LNCaP clone FGC (cell line): ENCODE measurements at places on chromosomes 2 and 18.

GRCh38 chr2:218508299-218508698 lies 59.9 kb downstream of the USP37 start:
- DNase-seq = no peak

GRCh38 chr18:57780706-57781347 lies 22.3 kb downstream of the ATP8B1 start:
- no peak for DNase-seq

DNA sequence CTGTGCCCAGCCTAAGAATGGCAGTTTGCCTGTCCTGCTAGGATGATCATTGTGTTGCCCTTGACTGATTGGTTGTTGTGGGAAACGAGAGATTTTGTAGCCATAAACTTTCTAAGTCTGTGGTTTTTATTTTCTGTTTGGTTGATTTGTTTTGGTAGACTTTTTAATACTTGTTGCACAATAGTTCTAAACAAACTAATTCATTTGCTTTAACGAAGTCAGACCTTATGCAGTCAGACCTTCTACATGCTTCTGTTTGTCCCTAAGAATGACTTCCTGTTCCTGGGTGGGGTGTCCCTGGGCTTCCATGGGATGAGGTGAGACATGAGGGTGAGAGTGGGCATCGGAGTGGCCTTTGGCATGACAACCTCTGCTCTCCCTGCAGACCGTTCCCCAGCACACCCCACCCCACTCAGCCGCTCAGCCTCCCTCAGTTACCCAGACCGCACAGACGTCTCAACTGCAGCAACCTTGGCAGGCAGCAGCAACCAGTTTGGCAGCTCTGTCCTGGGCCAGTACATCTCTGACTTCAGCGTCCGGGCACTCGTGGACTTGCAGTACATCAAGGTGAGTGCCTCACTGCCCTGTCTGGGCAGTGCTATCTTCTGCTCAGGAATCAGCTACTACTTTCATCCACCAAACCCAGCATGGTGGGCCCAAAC lies 7.8 kb upstream of the CNNM3 start:
- peak; percentile 53 for DNase-seq

- no peak for DNase-seq
Measured at GRCh38 chr18:62647179-62647578, 68.2 kb upstream of the PHLPP1 start.

DNA sequence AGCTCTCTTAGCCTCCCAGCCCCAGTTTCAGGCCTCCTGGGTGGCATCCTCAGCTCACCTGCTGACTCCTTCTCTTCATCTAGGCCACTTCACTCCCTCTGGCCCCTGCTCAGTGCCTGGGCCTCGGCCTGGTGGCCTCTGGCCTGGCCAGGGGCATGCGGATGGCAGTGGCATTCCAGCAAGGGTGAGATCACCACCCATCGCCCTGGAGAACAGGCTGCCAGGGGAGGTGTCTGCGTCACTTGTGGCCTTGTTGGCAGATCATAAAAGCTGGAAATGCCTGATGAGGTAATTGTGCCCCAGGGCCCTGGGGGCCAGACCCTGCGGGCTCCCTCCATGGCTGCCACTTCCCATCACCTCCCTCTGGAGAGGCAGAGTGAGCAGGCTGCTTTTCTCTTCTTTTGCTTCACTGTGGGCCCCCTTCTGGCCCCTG lies 72.5 kb upstream of the SMAD2 start:
- no peak for DNase-seq

DNA sequence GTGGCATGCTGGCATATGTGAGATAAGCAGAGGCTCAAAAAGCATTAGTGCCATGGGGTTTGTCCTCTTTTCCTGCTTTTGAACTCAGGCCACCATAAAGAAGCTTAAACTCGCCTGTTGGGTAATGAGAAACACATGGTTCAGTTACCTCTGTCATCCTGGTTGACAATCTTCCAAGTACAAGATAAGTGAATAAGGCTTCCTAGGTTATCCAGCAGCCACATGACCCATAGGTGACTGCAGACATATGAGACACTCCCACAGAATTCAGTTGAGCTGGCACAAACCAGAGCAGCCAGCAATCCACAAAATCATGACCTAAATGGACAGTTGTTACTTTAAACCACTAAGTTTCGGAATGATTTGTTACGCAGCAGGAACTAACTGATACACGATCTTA lies 97.3 kb downstream of the TACR1 start:
- no peak for DNase-seq

GRCh38 chr2:168256448-168256847 lies 9.1 kb upstream of the STK39 start:
- DNase-seq = peak; percentile 98

DNA sequence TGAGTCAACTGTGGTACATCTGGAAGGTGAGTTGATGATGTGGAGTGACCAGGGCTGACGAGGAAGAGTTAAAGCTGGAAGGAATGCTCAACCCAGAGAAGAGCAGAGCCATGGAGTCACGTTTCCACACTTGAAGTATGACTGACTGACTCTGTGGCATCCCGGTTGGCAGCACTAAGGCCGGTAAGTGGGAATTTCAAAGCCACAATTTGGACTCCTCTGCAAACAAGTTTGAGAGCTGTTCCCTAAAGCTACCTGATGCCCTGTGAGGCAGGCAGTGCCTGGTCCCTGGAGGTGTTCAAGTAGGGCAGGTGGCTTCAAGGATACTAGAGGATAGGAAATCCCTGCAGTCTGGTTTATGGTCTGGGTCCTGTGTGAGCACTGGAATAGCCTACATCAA lies 69.3 kb upstream of the ITGB6 start:
- no peak for DNase-seq

- DNase-seq = no peak
Measured at GRCh38 chr2:154568413-154568812, 130.1 kb upstream of the KCNJ3 start.

DNA sequence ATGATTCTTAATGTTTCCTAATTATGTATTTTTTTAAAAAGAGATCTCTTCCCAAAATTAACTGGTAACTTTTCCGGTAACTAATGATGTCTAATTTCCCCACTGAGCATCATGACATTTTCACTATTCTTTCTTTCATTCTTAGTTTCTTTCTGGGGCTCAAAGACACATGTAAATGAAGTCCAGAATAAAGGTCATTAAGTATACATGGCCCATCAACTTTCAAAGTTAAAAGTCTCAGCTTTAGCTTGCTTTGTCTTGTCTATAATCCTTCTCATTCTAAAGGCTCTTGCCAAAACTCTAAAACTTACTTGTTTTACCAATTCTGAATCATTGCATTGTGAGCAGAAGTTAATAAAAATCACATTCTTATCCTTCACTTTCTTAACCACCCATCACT lies 53.6 kb downstream of the ASXL2 start:
- DNase-seq = no peak

DNA sequence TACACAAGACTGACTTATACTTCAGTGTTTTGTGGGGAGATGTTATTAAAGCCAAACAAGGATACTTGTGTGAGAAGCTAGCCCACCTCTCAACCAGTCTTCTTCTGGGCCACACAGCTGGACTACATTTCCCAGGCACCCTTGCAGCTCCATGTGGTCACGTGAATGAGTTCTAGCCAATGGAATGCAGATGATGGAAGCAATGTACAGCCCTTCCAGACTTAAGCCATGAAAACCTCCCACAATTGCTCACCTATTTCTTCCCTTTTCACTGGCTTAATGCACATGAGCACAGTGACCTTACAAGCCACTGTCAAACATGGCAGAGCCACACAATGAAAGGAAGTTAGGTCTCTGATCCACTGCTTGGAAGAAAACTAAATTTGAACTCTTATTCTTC lies 20.4 kb upstream of the FEZ2 start:
- DNase-seq = peak; percentile 23

GRCh38 chr2:181305301-181306123 lies 151.7 kb upstream of the ITGA4 start:
- no peak for DNase-seq

DNA sequence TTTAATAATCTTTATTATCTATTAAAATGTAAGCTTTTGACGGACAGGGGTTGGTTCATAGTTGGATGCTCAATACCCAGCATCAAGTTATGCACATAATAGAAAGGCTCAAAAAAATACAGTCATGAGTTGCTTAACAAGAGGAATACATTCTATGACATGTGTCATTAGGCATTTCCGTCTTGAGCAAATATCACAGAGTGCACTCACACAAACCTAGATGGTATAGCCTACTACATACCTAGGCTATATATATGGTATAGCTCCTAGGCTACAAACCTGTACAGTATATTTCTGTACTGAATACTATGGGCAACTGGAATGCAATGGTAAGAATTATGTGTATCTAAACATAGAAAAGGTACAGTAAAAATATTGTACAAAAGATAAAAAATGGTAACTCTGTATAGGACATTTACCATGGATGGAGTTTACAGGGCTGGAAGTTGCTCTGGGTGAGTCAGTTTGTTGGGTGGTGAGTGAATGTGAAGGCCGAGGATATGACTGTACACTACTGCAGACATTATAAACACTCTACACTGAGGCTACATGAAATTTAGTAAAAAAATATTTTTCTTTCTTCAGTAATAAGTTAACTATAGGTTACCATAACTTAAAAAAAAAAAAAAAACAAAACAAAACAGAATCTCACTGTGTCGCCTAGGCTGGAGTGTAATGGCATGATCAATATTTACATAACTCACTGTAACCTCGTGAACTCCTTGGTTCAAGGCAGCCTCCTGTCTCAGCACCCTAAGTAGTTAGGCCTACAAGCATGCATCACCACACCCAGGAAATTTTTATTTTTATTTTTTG lies 201.2 kb downstream of the NBAS start:
- peak; percentile 26 for DNase-seq

GRCh38 chr2:241257419-241258032 lies 57.9 kb downstream of the HDLBP start:
- DNase-seq = no peak

- DNase-seq = no peak
Measured at GRCh38 chr2:105736145-105736544, 8.6 kb upstream of the NCK2 start.

- DNase-seq = no peak
Measured at GRCh38 chr2:104969564-104969963, 68.3 kb upstream of the MRPS9 start.

DNA sequence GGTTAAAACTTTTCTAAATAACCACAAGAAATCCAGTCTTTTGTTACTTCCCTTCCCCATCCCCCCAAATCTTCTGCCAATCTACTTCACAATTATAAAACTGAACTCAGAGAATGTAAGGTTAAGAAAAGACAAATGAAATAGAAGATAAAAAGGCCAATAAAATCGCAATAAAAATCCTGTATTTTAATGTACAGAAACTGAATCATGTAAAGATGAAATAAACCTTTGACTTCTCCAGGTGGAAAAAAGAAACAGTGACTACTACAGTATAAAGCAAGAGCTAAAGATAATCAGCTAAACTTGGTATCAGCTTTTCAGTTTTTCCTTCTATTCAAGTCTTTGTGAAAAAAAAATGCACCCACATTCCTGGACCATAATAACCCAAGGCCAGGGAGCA lies 1.7 kb downstream of the SYT4 start:
- DNase-seq = no peak

- no peak for DNase-seq
Measured at GRCh38 chr2:200319548-200320337, 13.2 kb downstream of the SPATS2L start.

DNA sequence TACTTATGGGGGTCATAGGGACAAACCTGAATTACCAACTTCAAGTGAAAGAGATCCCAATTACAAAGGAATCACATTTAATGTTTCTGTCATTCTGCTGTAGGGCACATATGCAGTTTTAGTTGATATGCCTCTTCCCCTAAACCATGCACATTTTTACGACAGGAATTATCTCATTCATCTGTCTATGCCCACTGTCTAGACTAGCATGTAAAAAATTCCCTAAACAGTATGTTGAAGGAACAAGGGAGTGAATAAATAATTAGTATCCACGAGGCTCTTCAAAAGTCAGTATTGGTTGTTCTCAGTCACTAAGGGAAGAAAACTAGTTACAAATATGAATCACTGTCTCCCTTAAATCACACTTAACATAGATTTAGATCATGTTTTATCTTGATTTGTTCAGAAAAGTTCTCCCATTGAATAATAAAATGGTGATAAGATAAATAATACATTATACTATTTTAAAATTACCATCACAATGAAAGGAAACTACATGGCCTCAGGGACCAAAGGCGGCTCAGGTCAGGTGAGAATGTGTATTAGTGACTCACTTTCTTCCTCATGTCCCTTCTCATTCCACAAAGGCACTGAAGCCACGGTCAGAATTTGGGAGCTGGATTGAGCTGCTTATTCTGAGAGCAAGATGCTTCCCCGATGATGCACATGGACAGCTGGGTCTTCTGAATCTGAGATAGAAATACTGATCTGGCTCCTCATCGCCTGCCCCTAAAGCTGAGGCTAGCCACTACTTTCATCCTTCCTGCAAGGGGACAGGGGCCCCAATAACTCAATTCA lies 29.1 kb downstream of the DYM start:
- DNase-seq = no peak

DNA sequence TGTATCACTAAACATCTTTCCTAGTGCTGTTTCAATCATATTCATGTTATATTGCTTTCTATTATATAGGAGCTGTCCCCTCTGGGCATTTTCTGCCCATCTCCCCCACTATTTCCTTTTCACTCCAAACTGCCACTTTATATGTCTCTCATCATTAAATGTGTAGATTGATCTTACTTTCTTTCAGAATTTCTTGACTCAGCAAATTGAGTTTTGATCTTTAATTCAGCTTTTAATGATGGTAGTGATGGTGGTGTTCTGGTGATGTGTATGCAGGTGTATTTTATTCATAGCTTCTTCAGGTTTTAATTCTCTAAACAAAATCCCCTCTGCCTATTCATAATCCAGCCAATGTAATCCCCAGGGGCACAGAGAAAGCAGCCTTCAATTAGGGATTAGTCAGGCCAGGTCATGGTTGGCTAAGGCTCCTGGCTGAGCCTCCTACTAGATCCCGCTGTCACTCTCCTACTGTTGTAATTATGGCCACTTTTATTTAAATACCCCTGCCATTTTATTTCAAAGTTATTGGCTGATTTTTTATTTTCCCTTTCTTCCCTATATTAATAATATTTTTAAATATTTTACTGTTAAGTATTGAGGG lies 325.4 kb downstream of the SPAG16 start:
- no peak for DNase-seq

- DNase-seq = no peak
Measured at GRCh38 chr2:101679037-101679726, 18.3 kb upstream of the MAP4K4 start.

GRCh38 chr2:189249171-189249570 lies 69.6 kb upstream of the COL5A2 start:
- no peak for DNase-seq

GRCh38 chr2:9203006-9203405 lies 3.6 kb upstream of the ASAP2 start:
- no peak for DNase-seq

- DNase-seq = no peak
Measured at GRCh38 chr18:13186687-13187086, 31.9 kb upstream of the LDLRAD4 start.

GRCh38 chr18:49178736-49179135 lies 228.0 kb upstream of the SMAD7 start:
- no peak for DNase-seq

- DNase-seq = no peak
Measured at GRCh38 chr2:61660511-61661388, 122.6 kb upstream of the XPO1 start.

- no peak for DNase-seq
Measured at GRCh38 chr18:38368886-38369285, 803.3 kb upstream of the CELF4 start.

- DNase-seq = no peak
Measured at GRCh38 chr2:62293151-62293489, 97.2 kb downstream of the B3GNT2 start.

GRCh38 chr18:62963507-62963906 lies 248.2 kb downstream of the PHLPP1 start:
- no peak for DNase-seq

GRCh38 chr18:78902795-78903435 lies 76.7 kb upstream of the SALL3 start:
- DNase-seq = no peak

GRCh38 chr2:217939629-217940245 lies 63.1 kb downstream of the TNS1 start:
- DNase-seq = no peak
